RPMI7951 (cell line): ENCODE measurements at places on chromosomes 13 and 19. TPM values are rescaled to one million over a fixed set of nuclear protein-coding genes. Genes with fewer than 3 reads are reported as not detected.

- DNase-seq, result no peak
Measured at GRCh38 chr13:74153316-74153715, 19.1 kb upstream of the KLF12 start.

GRCh38 chr13:51714663-51715168 is 89.2 kb downstream of the DHRS12 start:
- DNase-seq, result peak; percentile 45

GRCh38 chr19:1921825-1922224 is 16.6 kb downstream of the ADAT3 start:
- no peak for DNase-seq

GRCh38 chr13:93270769-93271742 is 44.4 kb downstream of the GPC6 start:
- DNase-seq, result no peak

DNA sequence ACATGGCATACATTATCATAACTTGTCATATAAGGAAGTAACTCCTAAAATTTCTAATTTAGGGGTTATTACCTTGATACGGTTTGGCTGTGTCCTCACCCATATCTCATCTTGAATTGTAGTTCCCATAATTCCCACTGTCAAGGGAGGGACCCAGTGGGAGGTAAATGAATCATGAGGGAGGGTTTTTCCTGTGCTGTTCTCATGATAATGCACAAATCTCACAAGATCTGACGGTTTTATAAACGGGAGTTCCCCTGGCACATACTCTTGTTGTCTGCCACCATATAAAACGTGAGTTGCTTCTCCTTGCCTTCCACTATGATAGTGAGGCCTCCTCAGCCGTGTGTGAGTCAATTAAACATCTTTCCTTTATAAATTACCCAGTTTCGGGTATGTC is 76.0 kb downstream of the ZDHHC20 start:
- no peak for DNase-seq

- no peak for DNase-seq
Measured at GRCh38 chr13:113078902-113079780, 26.4 kb upstream of the F7 start.

Gene CEACAM16
- 0.20 TPM in 1 of 2 replicates, not detected in the other for total RNA-seq

Gene TNNI3
- 0.48 and 0.78 TPM in 2 replicates for total RNA-seq

Gene KLF5
- 4.1 and 4.6 TPM in 2 replicates for total RNA-seq

Gene GIPC3
- 0.49 and 0.96 TPM in 2 replicates for total RNA-seq

Gene VSTM2B
- total RNA-seq, result not detected in 2 replicates

Gene CLIP3
- total RNA-seq, result 1.7 and 2.0 TPM in 2 replicates

Gene ISYNA1
- total RNA-seq, result 9.9 and 20.9 TPM in 2 replicates

Gene ADGRE2
- 3.9 and 6.1 TPM in 2 replicates for total RNA-seq

Gene GPR42
- total RNA-seq, result not detected in 2 replicates
